ENCODE measurements at places on chromosomes 6 and 20. TPM values are rescaled to one million over a fixed set of nuclear protein-coding genes. Genes with fewer than 3 reads are reported as not detected.

DNA sequence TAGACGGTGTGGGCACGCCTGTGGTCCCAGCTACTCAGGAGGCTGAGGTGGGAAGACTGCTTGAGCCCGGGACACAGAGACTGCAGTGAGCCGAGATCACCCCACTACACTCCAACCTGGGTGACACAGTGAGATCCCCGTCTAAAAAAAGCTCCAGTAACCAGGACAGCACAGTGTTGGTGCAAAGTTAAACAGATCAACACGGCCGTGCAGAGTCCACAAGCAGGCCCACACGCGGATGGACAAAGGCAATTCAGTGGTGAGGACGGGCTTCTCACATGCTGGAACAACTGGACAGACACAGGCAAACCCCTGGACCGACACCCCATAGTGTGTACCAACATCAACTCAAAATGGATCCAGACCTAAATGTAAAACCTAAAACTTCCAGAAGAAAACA, 41.7 kb downstream of the TAF4 start:
- no peak for DNase-seq

DNA sequence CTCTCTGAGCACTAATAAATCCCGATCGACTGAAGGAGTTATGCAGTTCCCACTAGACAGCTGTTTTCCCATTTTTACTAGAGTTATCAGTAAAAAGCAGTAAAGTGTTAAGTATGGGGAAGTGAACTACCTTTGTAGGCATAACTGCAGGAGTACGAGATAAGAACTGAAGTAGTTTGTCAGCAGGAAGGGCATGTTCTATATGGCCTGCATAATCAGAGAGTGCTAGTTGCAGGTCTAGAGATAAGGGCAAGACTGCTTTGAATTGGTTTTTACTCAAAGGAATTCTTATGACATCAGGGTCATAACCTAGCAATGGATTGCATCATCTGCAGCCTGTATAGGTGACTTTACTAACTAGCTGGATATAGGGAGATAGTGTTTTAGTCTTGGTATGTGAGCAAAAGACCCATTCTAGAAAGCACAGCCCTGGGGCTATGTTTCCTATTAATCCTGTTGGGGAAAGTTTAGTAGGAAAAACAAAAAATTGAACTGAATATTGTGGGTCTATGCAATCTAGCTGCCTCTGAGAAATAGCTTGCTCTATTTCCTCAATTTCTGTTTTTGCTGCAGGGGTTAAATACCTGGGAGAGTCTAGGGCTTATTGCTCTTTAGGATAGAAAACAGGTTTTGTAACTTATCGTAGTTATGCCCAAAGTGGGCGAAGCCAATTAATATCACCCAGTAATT, 22.6 kb upstream of the CRISP1 start:
- DNase-seq = no peak

- DNase-seq = no peak
These were observed 44.1 kb upstream of the ATXN1 start for GRCh38 chr6:16805243-16805950.

- no peak for DNase-seq
These were observed 57.8 kb upstream of the SDHAF4 start for GRCh38 chr6:70508953-70509352.

- no peak for DNase-seq
These were observed 74.7 kb downstream of the DHX35 start for GRCh38 chr20:39036851-39037250.

DNA sequence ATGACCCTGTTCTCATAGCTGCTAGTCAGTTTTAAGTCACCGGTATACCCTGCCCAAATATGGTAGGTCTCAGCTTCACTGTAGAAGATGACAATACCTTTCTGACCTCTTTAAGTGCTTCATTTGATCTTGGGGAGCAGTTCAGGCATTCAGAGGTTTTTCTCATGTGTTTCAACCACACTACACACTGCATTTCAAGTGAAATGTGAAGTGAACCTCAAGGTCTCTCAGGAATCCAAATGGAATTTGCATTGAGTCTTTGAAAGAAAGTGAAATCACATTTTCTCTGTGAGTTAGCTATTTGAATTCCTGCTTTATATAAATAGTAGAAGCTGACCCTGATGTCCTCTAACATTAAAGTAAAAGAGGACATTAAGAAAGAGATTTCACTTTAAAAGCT, 461.6 kb downstream of the ADGRB3 start:
- no peak for DNase-seq

DNA sequence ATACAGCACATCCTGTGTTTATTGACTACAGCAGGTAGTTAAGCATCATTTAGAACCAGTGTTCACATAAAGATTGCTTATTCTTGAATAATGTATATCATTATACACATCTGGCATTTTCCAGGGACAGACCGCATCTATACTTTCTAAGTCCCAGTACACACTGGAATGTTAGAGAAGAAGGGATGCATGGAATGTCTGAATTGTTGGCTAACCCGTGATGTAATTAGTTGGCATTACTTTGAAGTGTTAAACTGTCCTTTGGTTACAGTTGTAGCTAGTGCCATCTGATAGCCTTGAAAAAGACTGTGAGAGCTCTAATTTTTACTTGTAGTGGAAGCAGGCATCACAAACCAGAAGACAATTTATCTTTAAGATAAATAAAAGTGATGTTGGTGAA, 29.8 kb upstream of the MCHR2 start:
- no peak for DNase-seq

GRCh38 chr20:53944796-53945195, 125.6 kb downstream of the BCAS1 start:
- no peak for DNase-seq

DNA sequence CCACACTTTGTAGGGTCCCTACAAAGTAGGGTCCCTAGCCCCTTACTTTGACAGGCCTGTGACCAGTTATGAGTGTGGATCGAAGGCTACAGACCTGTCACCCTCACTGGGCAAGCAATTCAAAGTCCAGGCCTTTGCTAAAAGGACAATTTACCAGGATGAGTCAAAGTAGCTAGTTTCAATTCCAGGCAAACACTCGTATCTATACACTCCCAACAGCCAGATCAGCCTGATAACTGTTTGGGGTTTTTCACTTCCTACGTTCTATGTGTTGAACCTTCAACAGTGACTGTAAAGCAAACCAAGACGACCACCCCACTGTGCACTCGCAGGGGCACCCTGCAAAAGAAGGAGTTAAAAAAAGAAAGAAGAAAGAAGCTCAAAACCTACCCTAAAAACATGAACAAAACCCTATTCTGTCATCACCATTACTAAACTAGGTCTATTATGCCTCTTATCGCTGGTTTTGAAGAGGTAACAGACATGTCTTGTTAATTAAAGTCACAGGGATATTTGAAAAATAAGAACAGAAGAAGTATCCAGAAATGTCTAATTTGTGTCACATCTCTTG, 3.2 kb downstream of the GFOD1 start:
- DNase-seq = no peak

- DNase-seq = no peak
These were observed 150.4 kb upstream of the PHACTR3 start for GRCh38 chr20:59453759-59454560.

- no peak for DNase-seq
These were observed 11.2 kb downstream of the SDCBP2 start for GRCh38 chr20:1317545-1318255.

DNA sequence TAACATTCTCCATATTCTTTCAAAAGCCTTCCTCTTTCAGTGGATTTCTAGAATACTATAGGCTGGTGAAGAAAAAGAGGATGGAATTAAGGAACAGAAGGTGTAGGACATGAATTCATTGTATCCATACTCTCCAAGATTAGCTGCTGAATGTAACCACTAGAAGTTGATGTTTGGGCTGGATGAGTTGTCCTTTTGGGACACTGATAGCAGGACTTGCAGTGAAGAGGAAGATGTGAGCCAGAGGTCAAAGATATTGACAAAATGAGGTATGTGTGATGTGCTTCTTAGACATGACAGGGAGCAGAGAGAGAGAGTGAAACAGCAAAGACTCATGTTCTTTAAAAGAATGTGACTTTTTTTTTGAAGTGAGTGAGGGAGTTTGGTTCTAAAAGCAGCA, 134.3 kb upstream of the MAN1A1 start:
- no peak for DNase-seq

- DNase-seq = no peak
These were observed 26.8 kb downstream of the BNIP5 start for GRCh38 chr6:36309900-36310299.

DNA sequence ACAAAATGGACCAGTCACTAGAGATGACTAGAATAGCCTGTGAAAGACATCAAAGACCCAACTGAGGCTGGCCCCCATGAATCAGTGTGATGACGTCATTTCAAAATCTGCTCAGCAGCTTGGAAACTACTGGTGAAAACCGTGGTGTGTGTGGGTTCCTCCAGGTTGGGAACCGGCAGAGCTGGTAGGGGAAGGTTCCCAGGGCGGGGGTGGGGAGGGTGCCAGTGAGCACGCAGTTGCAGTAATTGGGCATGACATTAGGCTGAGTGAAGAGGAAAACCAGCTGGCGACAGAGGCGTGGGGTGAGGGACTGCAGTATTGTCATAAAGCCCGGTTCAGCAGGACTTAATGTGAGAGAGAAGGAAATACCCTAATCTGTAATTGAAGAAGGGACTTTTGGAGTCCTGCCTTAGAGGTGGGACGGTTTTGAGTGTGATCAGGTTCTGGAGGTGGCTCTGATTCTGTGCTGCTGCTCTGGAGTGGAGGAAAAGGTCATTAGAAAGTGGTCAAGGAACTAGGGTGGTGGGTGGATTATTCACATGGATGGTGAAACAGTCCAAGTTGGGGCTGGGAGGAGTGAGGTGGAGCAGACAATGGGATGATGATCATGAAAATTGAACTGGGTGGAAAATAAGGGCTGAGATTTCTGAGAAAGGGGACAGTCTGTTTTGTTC, 52.0 kb upstream of the MTHFD1L start:
- no peak for DNase-seq

DNA sequence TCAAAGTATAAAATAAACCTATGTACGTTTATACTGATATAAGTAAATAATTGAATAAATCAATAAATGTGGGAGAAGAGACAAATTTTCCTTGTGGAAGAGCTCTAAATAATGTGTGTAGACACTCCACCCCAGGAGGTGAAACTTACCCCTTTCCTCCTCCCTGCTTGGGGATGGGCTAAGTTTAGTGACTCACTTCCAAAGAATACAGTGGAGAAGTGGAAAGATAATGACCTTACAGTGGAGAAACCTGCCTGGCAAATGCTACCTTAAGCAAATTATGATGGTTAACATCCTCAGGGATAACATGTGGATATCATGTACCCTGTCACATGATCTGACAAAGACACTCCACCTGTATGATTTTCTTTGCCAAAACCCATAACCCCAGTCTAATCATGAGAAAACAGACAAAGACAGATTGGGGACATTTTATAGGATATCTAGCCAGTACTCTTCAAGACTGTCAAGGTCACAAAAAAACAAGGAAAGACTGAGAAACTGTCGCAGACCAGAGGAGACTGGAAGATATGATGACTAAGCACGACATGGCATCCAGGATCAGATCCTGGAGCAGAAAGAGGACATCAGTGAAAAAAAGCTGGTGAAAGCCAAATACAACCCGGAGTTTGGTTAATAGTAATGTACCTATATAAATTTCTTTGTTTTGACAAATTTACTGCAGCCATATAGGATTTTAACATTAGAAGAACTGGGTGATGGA, 195.5 kb upstream of the PRDM1 start:
- no peak for DNase-seq

GRCh38 chr20:8244637-8245036, 112.6 kb downstream of the PLCB1 start:
- no peak for DNase-seq

- DNase-seq = no peak
These were observed 275.5 kb upstream of the SGK1 start for GRCh38 chr6:134593442-134593841.

DNA sequence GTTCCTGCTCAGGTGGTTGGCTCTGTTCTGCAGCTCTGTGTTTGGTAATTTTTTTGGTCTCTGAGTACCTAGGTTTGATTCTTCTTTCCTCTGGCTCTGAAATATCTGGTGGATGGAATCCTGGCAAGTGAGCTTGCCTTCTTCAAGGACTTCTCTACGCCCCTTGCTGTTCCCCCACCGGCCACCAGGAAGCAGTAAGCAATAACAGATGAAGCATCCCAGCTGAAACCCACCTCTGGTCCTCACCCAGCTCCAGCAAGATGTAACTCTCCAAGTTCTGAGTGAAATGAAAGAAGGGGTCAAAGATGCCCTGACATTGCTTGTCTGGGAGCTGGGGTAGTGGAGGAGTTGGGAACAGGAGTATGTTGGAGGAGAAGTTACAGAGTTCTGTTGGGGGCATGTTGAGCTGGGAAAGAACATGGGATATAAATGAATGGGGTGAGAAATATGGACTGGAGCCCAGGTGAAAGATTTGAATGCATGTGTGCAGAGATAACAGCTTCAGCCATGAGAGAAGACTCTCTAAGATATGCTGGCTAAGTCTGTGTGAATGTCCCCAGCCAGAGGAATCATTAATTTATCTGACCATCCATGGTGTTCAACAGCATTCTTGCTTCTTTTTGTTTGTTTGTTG, 51.3 kb upstream of the GLP1R start:
- DNase-seq = peak; percentile 50

GRCh38 chr20:4217349-4217841, 202.0 kb upstream of the RNF24 start:
- DNase-seq = no peak

DNA sequence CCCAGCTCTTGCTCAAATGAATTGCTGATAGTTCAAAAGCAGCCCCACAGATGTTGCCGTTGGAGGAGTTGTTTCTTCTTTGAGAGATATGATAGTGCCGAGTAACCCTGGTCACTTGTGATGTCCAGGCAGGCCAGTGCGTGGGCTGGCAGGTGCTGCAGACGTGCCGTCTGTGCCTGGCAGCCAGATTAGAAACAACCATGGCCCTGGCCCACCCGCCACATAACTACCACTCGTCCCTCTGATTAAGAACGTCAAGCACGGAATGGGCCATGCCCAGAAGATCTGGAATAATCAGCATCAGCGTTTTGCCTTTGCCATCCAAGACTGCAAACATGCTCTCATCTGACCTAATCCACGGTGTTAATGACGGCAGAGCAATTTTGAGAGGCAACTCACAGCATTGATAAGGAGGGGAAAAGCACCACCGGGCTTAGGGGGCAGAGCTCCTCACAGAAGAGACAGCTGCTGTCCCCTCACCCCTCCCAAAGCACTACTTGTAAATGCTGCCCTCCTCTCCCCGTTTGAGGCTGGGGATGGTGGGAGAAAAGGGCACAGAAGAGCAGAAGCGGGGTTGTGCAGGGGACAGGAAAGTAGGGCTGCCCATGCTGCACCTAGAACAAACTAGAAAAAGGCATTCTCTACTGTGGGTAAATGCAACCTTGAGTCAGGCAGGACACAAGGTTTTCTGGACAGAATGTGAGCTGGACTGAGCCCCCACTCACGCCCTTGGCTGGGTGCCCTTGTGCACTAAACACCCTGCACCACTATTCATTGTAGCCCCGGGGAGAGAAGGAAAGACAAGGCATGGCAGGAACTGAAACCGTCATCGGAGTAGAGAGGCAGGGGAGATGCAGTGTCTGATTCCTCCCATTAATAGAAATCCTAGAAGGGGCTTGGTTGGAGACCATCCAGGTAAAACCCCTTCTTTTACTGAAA, 5.3 kb upstream of the CPNE5 start:
- DNase-seq = no peak

Gene MRPL18
- polyA plus RNA-seq = 61.9 TPM

Gene PERP
- 36.8 TPM for polyA plus RNA-seq

Gene NMBR
- not detected for polyA plus RNA-seq

Gene MOXD1
- 0.48 TPM for polyA plus RNA-seq

Gene PMEPA1
- polyA plus RNA-seq = 1.5 TPM
